ENCODE measurements at places on chromosomes 2 and 18.

GRCh38 chr2:134900151-134900550 is 18.5 kb upstream of the CCNT2 start:
- DNase-seq, result no peak

DNA sequence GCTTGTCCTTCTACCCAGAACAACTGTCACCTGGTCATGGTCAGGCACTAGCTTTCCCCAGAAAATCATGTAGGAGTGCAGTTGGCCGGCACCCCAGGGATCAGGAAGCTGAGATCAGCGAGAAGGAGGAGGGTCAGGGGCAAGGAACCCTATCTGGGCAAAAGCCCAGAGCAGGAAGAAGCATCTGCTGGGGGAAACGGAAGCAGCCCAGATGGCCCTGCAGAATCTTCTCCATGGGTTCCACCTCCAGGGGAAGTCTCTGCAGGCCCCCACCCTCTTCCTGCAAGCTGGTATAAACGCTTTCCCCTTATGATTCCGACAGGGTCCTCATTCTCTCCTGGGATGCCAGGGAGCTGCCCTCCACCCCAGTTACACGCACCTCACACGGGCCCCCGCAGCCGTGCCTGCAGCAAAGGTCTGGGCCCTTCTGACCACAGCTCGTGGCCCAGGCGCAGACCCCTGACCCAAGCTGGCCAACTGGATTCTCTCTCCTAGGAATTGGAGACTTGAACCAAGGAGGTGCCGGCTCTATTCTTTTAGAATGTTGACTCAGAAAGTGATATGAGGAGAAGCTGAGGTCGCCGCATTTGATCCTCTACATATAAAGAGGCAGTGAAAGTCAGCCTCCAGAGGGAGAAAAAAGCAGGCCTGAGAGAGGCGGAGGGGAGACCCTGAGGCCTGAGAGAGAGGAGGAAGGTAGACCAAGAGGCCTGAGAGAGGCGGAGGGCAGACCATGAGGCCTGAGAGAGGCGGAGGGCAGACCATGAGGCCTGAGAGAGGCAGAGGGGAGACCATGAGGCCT is 71.0 kb downstream of the STPG4 start:
- DNase-seq, result no peak

DNA sequence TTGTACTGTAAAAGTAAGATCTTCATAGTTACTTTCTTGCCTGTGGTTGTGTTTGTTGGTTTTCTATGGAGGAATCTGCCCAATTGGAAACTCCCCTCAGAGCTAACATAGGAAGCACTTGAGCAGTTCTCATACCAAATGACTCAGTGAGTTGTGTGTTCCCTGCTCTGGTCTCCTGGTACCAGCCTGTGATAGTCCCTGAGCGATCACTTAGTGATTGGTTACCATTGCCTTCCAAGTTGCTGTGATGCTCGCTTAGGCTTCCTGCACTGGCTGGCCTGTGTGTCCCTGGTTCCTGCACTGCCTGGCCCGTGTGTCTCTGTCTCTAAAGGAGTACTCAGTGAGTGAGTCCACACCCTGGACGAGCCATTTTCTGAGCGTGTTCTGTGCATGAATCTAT is 133.0 kb downstream of the MAP4K4 start:
- no peak for DNase-seq

- DNase-seq, result no peak
Observed at GRCh38 chr2:176405477-176405876, 136.2 kb downstream of the MTX2 start.
